NCI-H2029 (cell line): ENCODE measurements at places on chromosomes 3 and 15.
A peak's percentile ranks its signal among the peaks of the same experiment; 100 is the strongest.

GRCh38 chr3:81743096-81744025 is 18.1 kb downstream of the GBE1 start:
- no peak for DNase-seq

DNA sequence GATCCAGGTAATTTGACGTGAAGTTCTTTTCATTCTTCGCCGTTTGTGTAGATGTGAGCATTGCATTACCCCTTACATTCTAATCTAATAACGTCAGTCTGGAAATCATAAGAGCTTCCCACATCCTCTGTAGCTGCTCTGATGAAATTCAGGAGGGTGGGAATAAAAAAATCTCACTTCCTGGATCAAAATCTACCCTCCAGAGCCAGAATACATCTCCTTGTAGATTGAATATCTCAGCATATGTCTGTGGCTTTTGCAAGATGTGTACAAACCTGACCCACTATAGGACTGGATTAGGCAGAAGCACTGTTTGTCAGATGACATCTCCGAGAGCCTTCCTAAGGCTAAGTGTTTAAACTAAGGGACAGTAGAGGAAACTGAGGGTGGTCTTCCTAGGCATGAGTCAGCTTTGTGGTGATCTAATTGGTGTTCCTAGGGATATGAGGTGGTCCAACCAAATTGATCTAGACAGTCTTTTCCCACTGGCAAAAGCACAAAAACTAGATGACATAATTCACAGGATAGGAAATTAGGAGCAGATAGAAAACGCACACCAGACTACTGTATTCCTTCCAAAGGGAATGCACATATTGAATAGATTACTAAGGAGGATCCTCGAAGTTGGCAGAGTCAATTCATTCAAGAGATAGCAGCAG is 216.3 kb upstream of the LRTM1 start:
- no peak for DNase-seq

DNA sequence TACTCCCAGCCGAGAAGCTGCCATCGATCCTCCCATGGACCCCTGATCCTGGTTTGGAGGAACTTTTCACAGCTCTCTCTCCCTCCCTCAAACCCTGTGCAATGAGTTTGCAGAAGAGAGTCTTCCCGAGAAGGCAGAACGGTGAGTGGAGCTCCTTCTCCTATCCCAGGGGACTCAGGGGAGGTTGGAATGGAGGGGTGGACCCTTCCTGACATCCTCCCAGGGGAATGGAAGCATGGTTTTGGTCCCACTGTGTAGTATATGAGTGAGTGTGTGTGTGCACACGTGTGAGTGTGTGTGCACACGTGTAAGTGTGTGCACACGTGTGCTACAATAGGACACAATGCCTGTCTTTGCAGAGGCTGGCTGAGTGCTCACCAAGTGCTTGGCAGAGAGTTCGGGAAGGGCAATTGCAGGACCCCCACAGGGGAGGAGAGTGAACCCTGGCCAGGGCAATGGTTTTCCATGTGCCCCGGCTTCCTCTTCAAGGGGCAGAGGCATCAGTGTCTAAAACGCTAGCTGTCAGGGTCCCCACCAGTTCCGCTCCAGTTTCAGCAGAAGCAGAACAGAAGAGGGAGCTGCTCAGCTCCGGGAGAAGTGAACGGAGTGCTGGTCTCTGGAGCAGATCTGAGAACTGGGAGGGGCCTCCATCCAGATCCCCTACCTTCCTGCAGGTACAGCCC is 13.8 kb upstream of the IL16 start:
- DNase-seq: no peak

DNA sequence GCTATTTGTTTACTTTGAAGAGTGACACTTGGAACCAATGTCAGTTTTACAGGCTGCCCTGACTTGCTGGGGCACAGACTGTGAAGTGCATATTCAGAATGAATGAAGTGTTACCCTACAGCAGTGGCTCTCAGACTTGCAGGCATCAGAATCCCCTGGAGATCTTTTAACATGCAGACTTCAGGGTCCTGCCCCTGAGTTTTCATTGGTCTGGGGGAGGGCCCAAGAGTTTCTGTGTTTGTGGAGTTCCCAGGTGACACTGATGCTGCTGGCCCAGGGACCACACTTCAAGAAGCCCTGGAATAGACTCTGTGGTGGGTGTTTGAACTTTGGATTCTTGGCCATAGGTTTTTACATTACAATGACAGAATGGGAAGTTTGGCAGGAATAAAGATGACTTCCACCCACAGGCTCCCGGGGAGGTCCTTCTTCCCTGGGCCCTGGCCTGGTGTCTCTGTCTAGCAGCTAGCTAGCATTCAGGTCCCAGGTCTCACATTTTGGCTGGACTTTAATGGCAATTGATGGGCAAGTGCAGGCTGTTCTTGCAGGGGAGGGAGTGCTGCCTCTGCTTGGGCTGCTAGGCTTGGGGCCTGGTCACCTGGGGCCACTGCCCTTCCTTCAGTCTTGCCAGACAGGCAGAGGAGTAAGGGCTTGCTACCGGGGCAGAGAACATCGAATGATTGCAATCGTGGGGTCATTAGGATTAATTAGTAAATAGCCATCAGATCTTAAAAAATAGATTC is 149.0 kb downstream of the APBA2 start:
- no peak for DNase-seq

- no peak for DNase-seq
These were observed 1.5 kb downstream of the TYRO3 start for GRCh38 chr15:41560572-41560874.

DNA sequence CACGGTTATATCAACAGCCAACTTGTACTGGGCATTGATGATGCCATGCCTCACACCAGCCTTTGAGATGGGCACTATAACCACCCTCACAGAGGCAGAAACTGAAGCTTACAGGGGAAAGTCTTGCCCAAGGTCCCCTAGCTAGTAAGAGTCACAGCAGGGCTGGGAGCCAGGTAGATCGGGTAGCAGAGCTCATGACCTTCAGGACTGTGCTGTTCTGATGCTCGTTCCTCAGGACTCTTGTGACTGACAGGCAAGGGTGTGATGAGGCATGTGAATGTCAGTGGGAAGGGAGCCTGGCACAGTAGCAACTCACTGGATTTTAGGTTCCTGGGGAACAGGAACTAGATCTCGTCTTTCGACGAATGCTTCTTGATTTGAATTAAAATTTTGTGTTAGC is 65.7 kb downstream of the RLBP1 start:
- DNase-seq: no peak

- DNase-seq: no peak
These were observed 118.5 kb upstream of the KCNMB2 start for GRCh38 chr3:178417736-178418135.

DNA sequence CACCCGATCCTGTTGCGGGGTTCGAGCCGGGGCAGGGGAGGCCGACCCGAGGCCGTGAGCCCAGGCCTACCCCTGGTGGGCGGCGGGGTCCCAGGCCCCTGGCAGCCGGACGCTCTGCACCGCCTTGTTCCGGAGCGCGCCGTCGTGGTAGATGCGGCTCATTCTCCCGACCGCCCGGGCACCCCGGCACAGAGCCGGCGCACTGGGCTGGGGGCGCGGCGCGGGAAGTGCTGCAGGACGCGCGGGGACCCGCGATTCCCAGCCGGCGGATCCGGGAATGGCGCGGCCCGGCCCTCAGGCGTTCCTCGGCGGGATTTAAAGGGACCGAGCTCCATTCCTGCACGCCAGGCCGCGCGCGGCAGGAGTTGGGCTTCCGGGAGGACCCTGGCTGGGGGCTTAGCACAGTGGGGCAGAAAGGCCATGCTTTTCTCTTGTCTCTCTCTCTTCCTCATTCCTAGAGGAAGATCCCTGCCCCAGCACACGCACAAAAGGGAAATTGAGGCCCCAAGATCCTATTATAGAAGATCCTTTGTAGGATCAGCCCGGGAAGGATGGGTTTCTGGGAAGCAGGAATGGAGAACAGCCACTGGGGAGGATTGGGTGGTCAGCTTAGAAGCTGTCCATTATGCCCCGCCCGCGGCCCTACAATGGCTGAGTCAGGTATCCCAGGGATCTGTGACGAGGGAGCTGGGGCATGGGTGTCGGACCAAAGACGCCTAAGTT is at the start of gene ARPIN:
Gene ARPIN, minus strand, starts transcription at position 279 of the 723 bp plus-strand sequence. Its CDS starts 117 bp downstream, at position 162.
- DNase-seq: peak; percentile 16

GRCh38 chr3:23685541-23686258 is 120.1 kb upstream of the UBE2E1 start:
- DNase-seq: peak; percentile 82

GRCh38 chr15:69163141-69163669 is 2.8 kb downstream of the GLCE start:
- DNase-seq: no peak

DNA sequence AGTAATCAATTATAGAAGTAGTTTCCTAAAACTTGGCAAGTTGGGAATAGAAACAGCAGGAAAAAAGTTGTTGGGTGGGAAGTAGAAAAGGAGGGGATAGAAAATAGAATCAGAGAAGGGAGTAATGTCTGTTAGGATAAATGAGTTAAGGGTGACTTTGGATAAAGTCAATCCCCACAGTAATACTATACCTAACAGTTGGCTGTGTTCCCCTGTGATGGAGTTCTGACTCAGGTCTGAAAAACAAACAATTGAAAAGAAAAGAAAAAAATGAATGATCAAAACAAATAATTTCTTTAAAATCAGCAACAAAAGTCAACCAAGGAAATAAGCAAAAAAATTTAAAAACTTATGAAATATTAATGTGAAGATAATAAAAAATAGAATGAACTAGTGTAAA is 50.3 kb downstream of the EMC4 start:
- no peak for DNase-seq

GRCh38 chr15:100448481-100448880 is 80.3 kb downstream of the CERS3 start:
- DNase-seq: no peak

DNA sequence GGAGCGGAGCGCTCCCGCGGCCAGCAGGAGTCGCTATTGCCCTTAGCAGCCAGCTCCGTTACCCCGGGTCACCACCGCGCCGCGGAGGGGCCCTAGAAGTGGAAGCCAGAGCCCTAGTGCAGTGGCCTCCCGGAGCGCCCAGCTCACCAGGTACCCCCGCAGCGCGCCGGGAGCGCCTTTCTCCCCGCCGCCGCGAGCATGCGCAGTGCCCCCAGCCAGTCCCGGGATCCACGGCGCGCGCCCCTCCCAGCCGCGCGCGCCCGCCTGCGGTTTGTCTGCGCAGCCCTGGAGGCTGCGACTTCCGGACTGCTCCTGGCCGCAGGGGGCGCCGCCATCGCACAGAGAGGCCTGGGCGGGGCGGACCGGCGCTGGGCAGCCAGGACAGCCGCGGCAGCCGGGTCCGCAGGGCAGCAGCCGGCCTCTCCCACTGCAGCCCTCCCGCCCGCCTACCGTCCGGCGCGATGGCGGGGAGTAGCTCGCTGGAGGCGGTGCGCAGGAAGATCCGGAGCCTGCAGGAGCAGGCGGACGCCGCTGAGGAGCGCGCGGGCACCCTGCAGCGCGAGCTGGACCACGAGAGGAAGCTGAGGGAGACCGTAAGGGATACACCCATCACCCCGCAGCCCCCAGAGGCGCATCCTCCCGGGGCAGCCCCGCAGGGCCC is 5.7 kb downstream of the TPM1 start:
- DNase-seq: peak; percentile 74

DNA sequence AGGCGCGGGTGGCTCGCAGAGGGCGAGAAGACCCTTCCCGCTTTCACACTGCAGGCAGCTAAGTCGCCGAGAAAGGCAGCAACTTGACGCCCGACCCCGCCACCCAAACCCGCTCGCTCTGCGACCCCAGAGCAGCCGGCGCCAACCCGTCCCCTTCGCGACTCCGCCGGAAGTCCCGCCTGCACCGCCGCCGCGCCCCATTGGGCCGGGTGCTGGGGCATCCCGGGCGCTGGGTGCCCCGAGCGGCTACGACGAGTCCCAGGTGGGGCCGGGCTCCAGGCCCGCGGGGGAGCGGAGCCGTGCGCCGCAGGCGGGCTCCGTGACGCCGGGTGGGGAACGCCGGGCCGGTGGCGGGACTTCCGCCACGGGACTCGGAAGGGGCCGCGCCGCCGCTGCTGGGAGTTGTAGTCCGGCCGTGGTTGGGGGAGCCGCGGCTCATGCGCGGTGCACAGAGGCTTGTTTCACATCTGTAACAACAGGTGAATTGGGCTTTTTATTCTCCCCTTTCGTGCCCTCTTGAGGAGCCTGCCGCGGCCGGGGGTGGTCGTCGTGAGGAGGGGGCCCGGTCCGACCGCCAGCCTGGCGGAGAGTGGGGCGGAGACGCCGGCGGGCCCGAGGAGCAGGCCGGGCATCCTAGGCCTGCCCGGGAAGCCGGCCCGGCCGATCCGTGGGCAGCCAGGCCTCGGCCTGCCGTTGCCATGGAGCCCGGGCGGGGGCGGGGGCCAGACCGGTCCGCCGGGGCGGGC is at the start of gene DHX30:
Gene DHX30, plus strand, starts transcription at position 405 of the 746 bp plus-strand sequence. CDS start 7,546 bp downstream, outside the sequence.
- peak; percentile 70 for DNase-seq

DNA sequence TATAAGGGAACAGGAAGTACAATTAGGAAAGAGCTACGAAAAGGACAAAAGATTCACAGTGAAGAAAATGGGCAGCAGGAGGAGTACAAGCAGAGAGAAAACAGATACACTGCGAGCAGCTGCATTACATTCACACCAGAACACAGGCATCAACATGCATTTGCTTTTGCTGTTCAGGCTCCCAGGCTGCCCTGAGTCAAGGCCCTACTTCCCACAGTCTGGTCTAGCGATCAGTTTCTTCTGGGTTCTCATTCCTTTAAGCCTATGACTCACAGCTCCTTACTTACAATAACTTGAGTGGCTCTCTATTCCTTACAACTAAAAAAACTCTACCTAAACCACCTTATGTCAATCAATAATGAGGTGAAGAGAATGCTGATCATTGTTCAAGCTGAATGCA is 24.5 kb upstream of the ZNF445 start:
- no peak for DNase-seq

DNA sequence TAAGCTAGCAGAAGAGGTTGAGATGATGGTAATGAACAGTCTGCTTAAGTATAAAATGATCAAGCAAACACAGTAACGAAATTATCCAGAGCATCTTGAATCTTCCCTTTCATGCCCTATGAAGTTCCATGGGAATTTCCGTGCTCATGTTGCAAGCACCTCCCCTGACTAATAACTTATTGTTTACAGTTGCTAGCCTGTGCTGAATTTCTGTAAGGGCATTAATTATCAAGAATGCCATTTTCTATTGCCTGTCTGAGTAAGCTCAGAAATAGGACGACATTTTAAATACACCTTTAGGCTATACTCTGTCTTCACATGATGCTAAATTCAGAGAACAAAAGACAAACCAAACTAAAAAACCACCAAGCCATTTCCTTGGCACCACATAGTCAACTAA is 257.5 kb upstream of the LRTM1 start:
- DNase-seq: no peak

- no peak for DNase-seq
These were observed 24.7 kb downstream of the PXK start for GRCh38 chr3:58357402-58357801.
